ENCODE measurements at places on chromosomes 2 and 18.

DNA sequence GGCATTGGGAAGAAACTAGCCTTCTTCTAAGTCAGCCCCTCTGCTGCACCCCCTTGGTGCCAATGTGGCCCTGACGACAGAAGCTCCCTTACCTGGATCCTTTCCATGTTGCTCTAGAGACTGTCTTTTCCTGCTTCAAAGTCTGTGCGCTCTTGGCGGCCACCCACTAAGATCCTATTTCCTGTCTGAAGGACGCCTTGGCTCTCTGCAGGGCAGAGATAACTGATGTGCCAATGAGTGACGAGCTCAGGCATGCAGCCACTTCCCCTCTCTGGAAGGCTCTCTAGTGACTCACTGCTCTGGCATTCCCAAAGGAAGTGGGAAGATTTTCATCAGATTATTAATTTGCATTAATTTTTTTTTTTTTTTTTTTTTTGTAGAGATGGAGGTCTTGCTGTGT lies 273.5 kb downstream of the CDH20 start:
- no peak for DNase-seq

DNA sequence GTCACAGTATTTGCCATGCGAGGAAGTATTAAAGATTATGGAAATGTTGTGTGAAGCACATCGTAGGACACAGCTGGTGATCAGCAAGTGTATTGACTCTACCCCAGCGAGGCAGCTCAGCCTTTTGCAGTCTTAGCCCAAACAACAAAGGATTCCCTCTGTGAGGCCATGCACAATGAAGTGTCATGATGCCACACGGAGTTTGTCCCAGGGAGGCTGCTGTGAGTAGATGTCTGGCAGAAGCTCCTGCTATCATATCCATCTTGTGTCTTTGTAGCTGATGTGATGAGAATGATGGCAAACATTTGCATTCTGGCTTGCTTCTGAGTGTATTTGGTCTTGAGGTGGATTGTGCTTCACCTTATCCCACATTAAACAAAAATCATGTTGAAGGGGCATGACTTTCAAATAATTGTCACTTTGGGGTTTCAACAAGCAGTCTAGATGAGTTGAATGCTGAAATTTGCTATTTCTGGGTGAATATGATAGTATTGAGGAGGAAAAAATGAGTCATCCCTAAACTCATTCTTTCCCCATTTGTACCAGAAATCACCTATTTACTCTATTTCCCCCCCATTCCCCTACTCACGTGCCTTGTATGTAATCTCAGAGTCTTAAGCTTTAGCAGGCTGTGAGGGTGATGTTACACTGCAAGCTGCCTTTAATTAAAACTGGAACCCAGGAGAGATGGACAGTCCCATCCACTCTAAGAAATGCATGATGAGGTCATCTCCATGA lies 273.5 kb downstream of the RNF144A start:
- no peak for DNase-seq

- no peak for DNase-seq
Measured at GRCh38 chr2:149441255-149441654, 110.9 kb downstream of the LYPD6 start.

- DNase-seq = no peak
Measured at GRCh38 chr18:12296087-12296403, 12.0 kb upstream of the TUBB6 start.

DNA sequence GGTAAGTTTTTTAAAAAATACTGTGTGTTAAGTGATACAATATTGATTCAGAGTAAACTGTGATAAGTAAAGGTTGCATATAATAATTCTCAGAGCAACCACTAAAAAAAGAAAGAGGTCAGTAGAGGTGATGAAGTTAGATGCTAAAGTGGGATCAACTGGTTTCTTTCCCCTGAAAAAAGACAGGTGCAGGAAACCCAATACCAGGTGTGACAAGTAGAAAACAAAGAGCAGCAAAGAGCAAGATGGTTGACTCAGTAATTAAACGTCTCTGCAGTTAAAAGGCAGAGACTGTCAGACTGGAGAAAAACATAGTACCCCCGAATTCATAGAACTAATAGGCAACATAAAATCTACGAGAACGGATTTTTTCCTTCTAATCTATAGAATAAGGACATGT lies 128.3 kb downstream of the ATP9B start:
- DNase-seq = no peak

DNA sequence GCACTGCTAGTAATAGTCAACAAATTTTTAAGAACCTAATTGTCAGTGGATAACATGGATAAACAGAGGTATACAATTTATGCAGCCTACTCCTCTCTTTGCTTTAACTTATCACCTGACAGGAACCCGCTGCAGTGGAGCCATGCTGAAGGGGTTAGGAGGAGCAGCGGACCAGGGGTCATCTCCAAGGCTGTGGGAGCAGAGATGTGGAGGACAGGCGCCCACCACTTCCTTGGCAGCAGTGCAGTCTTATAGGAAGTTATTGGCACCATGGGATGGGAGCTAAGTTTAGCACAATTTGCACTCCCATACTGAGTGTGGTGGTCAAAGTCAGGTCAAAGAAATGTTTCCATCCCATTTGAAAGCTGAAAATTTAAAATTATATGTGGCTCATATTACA lies 35.6 kb downstream of the HDLBP start:
- no peak for DNase-seq

GRCh38 chr18:5287854-5288253 lies 7.7 kb downstream of the ZBTB14 start:
- DNase-seq = no peak

DNA sequence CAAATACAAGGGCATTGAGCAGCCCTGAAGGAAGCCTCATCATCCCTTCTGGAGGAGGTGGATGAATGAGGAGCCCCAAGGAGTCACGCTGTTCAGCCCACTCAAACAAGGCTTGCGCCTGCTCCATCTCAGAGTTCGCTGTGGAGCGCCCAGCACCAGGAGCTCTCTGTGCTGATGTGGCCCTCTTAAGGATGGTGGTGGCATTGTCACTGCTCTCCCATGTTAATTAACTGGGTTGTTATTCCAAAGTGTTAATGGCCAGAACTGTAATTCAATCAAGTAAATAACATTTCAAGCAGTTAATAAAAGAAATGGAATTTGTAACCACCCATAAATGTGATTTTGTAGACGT lies 726.0 kb upstream of the RAB6C start:
- DNase-seq = no peak

DNA sequence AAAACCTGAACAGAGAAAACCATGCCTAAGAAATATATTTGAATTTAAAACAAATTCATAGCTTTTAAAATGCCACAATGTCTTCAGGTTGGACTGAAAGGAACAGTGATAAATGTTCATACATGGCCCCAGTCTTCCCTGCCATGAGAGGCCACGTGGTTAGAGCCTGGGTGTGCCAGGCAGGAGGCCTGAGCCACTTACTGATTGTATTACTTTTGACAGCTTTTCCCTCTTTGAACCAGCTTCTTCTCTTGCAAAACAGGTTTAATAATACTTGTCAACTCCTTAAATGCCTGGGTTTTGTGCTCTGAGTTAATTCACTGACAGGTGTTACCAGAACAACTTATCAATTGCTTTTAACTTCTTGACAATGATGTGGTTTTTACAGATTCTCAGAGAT lies 27.0 kb downstream of the RBKS start:
- no peak for DNase-seq

GRCh38 chr18:12774982-12775381 lies 72.1 kb downstream of the PSMG2 start:
- DNase-seq = no peak

GRCh38 chr2:42622943-42623676 lies 54.7 kb downstream of the MTA3 start:
- no peak for DNase-seq

DNA sequence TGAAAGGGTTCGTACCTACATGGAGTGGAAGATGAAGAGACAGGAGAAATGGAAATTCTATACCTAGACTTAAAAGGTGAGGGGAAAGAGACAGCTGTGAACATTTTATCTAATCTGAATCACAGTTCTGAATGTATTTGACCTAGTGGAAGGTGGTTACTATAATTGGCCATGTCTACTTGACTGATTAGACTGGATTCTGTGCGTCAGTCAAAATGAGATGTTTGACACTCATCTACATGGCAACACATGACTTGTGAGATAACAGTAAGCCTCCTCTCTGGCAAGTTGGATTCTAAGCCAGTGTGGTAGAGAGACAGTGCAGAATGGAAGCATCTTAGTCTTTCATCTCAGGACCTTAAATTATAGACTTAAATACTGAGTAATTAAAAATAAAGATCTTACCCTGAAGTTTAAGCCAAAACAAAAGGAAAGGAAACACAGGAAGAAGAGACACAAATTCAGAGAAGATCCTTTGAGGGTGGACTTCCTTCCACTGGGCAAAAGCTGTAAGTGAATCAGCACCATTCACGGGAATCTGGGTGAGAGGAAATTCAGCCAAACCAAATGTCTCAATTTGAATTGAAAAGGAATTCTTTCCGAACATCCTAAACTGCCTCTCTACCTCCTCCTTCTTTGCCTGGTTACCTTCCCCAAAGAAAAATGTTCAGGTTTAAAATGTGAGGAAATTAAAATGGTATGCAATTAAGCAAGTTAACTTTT lies 121.6 kb downstream of the EHBP1 start:
- no peak for DNase-seq

DNA sequence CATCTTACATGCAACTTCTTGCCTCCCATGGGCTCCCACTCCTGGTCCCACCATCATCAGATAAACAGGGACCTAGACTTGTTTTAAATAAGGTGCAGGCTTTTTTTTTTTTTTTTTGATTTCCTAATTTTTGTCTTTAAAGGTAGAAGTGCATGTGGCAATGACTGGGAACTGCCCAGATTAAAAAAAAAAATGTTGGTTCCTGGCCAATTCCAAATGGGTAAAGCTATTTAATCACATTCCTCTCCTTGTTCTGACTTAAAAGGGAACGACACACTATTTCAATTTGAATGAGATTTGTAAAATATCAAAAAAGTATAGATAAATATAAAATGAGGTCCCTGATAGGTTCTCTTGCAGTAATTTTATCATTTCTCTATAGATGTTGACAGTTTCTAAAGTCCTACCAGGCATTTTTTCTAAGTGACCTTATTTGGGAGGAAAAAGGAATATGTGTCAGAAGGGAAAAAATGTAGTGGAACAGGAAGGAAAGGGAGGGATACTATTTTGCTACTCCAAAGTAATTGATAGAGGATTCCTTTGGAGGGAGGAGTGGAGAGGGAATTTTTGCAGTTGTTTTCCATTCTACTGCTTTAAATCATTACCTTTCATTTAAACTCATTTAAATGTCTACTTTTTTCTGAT lies 43.3 kb downstream of the DDX1 start:
- no peak for DNase-seq

GRCh38 chr2:83665154-83665553 lies 793.9 kb downstream of the SUCLG1 start:
- no peak for DNase-seq

GRCh38 chr18:63889626-63890025 lies 2.1 kb downstream of the SERPINB2 start:
- DNase-seq = no peak

- DNase-seq = no peak
Measured at GRCh38 chr2:18408638-18409037, 151.8 kb downstream of the RDH14 start.

- DNase-seq = no peak
Measured at GRCh38 chr18:67634631-67635338, 118.3 kb upstream of the DSEL start.

GRCh38 chr18:63318889-63319382 lies 633 bp downstream of the BCL2 start:
- no peak for DNase-seq

- no peak for DNase-seq
Measured at GRCh38 chr2:69159986-69160385, 147.0 kb downstream of the ANTXR1 start.

- DNase-seq = no peak
Measured at GRCh38 chr2:47594656-47595055, 188.3 kb upstream of the MSH6 start.

GRCh38 chr2:951224-952006 lies 766 bp downstream of the SNTG2 start:
- no peak for DNase-seq

DNA sequence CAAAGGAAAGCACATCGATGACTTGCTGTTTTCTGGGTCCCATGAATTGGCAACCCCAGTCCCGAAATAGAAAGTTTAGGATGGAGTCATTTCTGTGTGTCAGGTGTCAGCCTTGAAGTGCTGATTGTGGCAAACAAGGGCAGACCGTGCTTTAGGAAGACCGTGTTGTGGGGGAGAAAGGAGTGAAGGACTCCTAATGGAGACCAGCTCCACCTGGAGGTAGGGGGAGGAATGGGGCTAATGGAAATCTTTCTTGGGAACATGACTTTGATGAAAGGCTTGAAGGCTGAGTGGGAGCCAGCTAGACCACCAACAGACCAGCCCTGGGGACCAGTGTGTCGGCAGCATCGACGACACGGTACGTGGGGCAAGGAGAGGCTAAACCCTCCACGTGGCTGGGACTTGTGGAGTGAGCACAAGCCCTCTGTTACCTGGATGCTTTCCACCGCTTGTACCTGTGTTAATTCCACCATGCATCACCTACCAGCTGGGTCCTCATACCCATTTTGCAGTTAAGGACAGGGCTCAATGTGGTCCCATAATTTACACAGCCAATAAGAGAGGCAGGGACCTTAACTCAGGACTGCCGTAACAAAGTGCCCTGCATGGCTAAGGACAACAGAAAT lies 104.2 kb downstream of the SH3BP4 start:
- DNase-seq = no peak

DNA sequence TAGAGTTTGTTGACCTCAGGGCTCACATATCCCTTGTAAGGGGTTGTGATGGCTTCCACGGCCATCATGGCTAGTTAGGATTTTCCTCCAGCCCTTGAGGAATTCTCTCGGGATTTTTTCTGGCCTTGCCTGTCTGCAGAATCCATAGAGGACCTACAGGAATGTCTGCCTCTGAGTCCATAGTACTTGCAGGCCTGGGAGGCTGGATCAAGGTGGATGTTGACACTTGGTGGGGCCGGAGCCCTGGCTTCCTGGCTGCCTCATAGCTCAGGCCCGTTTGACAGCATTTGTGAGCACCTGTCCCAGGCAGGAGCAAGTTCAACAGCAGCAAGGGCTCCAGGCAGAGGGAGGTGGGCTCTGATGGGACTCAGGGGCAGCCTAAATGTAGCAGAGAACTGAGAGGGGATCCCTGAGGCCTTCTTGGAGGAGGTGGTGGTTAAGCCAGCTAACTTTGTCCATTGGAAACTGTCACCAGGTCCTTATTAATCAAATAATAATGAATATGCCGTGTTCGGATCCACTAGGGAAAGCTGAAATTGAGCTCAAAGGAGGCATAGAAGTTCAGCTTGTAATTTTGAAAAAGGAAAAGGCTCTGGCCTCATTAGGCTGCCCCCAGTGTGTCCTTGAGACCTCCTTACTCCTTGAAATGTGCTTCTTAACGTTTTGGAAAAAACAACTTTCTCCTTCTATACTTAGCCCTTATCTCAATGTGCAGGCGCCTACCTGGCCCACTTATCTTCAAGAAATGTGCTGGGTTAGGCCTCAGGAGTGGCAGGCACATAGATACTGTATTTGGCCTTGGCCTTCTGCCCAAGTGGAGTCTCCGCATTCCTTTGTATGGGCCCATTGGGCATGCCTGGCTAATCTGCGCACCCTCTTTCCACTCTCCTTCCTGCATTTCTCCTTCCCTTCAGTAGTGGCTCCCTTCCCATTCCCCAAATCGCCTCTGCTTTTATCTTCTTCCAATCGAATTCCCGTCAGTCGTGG lies 66.9 kb downstream of the HPCAL1 start:
- no peak for DNase-seq
